ENCODE measurements at places on chromosomes 7 and 10.

DNA sequence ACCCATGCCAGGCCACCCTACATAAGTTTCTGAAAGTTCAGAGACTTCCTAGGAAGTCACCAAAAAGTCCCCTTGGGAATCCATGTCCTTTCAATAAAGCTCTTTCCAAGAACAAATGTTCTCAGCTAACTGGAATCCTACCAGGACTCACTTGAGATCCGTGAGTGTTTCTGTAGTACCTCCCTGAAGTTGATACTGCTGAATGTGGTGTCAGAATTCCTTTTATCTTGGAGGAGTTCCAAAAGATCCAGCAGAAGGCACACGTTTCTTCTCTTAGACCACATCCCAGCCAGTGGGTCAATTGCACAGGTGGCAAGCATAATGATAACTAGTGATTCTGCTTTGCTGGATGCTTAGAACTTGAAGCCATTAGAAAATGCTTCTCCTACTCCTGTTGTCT lies 689.7 kb upstream of the IGFBP3 start:
- DNase-seq, result no peak

DNA sequence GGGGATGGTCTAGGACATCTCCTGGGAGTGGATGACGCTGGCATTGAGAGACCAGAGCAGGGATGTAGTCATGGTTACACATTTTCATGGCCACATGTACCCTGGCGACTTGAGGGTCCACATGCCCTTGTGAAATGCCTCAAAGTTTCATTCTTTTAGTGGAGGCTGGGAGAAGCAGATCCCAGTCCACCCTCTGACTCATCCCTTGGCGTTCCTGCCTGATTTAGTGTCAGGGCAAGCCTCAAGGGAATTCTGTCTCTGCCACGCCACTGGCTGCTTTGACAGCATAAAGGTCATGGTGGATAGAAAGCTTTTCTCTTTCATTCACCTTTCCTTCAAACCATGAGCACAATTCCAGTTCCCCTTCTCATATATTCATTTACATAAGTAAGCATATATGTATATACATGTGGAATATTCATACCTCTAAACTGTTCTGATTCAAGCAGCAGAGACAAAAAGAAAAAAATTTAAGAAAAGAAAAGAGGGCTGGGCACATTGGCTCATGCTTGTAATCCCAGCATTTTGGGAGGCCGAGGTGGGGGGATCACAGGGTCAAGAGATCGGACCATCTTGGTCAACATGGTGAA lies 21.8 kb upstream of the KIF5B start:
- DNase-seq, result no peak

DNA sequence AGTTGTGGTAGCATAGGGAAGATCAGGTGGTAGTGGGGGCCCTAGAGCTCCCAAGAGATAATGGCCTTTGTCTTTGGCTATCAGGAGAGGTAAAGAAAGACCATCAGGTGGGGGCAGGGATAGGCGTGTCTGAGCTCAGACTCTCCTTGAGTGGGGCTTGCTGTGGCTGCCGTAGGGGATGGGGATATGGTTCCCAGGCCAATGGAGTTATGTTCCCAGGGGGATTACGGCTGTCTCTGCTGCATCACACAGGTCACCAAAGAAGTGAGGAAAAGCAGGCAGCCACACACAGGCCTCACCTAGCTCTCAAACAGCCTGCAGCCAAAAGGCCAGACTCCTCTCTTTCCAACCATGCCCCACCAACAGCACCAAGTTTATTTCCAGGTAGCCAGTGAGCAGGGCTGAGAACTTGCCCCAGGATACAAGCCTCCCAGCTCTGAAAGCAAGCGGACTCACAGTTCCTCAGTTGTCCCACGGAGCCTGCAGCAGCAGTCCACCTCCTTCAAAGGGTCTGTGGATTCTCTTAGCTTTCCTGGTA lies 37.6 kb upstream of the C1QL3 start:
- no peak for DNase-seq

- DNase-seq, result no peak
Observed at GRCh38 chr7:95045236-95045923, 138.0 kb downstream of the PPP1R9A start.

GRCh38 chr7:69871886-69872569 lies 273.8 kb downstream of the AUTS2 start:
- DNase-seq, result no peak

DNA sequence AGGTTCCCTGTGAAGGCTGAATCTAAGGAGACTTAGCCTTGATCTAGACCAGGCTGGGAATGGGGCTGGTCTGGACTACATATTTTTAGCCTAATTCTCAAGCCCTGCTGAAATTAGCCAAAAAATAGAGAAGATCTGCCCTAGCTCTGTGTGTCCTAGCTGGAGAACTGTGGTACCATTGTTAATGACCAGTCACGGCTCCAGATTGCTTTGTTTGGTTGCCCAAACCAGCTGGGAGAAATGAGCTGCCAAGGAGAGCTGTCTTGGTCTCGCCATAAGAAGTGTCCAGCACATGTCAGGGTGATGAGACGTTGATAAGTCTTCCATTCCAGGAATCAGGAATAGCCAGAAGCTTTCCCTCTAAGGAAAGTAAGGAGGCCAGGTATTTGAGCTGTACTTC lies 20.7 kb downstream of the GBX1 start:
- DNase-seq, result no peak

DNA sequence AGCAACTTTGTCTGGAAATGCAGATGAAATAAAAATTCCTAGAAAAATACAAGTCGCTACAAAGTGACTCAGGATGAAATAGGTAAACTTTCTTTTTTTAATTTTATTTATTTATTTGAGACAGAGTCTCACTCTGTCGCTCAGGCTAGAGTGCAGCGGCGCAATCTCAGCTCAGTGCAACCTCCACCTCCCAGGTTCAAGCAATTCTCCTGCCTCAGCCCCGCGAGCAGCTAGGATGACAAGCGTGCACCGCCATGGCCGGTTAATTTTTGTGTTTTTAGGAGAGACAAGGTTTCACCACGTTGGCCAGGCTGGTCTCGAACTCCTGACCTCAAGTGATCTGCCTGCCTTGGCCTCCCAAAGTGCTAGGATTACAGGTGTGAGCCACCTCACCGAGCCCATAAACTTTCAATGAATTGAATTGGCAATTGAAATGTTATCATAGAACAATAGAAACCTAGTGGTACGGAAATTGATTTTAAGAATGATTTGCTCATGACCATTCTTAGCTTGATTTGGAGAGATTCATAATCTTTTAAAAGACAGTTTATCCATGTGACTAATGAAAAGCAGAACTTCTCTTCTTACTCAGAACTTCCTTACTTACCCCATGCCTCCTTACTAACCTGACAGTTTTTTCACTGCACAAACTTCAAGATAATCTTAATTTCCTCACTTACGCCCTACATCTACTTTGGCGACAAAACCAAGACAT lies 161.7 kb downstream of the FAM107B start:
- DNase-seq, result peak; percentile 67

DNA sequence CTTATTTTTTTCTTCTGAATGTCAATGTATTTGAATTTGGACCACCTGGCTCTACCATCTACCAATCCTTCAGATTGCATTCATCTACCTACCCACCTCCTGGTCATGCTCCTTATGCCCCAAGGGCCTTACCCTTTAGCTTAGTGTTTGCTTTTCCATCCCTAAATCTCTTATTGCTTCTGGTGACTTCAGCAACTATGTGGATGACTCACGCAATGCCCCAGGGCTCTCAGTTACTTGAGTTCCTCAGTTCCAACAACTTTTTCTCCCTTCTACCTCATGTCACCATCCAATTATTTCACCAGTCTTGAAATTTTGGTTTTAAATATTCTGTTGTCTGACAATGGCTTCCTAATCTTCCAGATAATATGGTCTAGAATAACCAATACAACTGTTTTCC lies 118.9 kb downstream of the CFAP58 start:
- no peak for DNase-seq

DNA sequence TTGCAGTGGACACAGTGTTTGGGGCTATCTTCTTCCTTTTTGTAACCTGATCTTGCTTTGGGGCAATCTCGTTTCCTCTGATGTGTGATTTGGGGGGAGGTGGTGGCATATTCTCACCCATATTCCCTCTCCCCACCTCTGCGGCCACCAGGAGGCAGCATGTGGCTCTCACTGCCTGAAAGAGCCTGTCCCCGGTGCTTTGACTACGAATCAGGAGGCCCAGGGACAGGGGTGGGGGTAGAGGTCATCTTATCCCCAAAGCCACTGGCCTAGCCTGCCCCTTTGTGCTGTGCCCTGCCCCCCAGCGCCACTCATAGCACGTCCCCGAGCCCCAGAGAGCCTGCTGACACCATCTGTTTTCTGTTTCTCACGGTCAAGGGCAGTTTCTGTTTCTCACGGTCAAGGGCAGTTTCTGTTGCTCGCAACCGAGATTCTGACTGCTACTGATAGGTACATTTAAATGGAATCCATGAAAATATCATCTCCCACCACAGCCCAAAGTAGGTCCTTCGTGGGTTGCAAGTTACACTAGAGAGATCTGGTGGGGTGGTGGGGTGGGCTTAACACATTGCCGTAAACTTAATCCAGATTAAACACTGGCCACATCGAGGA lies 28.2 kb downstream of the PHYH start:
- DNase-seq, result no peak

DNA sequence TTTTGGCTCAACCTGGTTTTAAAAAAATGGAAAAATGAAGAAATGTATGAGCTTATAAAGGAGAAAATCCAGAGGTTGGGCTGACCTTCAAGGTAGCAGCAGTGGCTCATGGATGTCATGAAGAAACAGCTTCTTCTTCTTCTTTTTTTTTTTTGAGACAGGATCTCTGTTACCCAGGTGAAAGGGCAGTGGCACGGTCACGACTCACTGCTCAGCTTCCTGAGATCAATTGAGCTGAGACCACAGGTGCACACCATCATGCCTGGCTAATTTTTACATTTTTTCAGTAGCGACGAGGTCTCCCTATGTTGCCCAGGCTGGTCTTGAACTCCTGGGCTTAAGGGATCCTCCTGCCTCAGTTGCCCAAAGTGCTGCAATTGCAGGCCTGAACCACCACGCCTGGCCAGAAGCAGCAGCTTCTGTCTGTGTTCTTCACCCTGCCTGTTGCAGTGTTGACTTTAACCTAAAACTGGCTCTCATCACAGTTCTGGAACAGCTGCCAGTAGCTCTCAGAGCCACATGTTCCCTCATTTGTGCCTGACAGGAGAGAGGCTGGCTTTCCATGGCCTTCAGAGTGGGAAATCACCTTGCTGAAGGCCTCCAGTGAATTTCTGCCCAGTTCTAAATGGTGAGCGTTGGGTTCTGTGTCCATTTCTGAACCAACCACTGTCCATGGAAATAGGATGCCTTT lies 117.7 kb downstream of the PFKFB3 start:
- no peak for DNase-seq

DNA sequence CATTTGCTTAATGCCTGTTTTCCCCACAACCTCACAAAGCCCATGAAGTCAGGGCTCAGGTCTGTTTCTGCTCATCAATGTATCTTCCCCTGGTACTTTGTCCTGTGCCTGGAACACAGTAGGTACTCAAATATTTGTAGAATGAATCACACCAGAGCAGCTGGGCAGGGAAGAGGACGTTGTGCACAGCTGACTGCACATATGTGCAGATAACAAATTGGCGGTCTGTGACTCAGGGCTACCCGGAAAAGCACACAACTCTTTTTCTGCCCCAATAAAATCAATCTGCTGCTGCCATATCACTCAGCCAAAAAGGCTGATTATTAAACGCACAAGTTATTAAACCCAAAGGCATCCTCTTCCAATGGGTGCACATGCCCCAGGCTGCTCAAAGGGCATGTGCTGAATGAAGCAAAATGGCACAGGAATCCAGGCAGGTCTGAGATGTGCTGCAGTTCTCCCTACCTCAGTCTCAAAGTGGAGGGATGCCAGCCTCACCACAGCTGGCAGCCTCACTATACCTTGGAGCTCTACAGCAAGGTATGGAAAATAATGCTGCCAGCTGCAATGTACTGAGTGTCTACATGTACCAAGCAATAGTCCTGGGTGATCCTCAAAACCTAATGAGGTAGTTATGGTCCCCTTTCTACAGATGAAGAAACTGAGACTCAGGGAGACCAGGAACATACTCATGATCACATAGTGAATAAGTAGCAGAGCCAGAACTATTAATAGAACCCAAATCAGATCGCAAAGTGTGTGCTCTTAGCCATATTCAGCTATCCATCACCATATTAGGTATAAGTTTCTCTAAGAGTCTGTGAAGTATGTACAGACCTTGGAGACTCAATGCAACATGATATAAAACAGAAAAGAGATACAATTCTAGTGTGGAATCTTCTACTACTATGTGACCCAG lies 43.4 kb downstream of the SORBS1 start:
- DNase-seq, result no peak

- DNase-seq, result no peak
Observed at GRCh38 chr10:14378387-14378960, 47.8 kb upstream of the FRMD4A start.

GRCh38 chr7:4998910-4999309 lies 39.9 kb upstream of the MMD2 start:
- no peak for DNase-seq

DNA sequence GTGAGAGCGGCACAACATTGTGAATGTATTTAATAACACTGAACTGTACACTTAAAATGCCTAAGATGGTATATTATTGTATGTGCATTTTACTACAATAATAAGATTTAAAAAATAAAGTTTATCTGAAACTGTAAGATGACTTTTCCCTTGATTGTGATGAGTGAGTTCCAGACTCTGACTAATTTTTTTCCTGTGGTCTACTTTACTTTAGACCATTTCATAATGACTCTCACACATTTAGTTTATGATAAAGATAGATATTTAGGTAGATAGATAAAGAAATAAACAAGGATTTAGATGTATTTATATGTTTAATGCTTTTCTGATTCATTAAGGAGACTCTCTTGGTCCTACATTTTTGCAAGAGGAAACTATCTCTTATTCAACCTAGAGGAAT lies 835.9 kb upstream of the SORCS1 start:
- DNase-seq, result no peak

- no peak for DNase-seq
Observed at GRCh38 chr10:97140902-97141745, 44.6 kb downstream of the SLIT1 start.

GRCh38 chr10:28594406-28594805 lies 61.5 kb downstream of the WAC start:
- no peak for DNase-seq

DNA sequence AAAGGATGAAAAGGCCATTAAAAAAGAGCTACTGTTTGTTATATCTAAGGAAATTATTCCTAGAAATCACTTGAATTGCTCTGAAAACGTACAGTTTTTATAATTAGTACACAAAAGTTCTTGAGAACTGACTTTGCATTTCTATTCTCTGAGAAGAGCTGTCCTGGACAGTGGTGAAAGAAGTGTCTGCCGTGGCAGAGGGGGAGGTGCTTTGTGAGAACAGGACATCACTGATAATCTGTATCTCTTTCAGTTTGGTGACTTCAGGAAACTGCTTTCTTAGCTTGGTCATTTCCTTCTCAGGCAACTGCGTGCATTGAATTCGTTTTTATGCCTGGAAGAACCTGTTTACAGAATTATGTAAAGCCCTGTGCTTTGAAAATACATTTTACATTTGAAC lies 52.1 kb downstream of the POLL start:
- DNase-seq, result no peak

DNA sequence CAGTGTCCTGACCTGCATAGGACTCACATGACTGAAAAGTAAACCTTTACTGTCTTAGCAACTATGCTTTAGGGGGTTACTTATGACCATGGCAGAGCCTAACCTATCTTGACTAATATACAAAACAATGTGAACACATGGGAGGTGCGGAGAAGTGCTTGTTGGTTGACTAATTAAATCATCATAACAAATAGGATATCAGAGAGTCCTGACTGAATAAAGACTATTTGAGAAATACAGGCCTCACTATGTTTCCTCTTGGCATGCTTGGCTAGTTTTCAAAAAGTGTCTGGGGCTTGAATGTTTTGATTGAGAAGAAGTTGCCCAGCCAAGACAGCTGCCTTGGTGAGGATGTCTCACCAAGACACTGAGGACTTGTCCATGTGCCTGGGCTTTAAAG lies 104.4 kb upstream of the PHYHIPL start:
- no peak for DNase-seq

Data from posterior cingulate gyrus (tissue), 11 donors.